ENCODE measurements at places on chromosomes 7 and 10.

- DNase-seq = no peak
Observed at GRCh38 chr10:110793886-110794285, 77.8 kb upstream of the PDCD4 start.

DNA sequence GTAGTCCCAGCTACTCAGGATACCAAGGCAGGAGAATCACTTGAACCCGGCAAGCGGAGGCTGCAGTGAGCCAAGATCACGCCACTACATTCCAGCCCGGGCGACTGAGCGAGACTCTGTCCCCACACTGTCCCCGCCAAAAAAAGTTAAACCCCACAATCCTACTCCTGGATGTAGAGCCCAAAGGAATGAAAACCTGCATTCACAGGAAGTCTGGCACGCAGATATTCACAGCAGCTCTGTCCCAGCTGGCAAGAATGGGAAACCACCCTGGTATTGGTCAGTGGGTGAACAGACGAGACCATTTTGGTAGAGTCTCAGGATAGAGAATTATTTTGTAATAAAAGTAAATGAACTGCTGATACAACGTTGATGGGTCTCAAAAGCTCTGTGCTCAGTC is 225.2 kb downstream of the MAD1L1 start:
- no peak for DNase-seq

DNA sequence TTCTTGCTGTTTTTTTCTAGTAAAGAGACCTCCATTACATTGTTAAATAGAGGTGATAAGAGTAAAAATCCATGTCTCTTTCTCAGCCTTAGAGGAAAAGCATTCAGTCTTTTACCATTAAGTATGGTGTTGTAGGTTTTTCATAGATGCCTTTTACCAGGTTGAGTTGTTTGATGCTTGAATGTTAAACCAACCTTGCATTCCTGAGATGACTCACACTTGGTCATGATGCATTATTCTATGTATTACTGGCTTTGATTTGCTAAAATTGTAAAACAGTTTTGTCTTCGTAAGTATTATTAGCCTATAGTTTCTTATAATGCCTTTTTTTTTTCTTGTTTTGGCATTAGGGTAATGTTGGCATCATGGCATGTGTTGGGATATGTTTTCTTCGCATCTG is 90.0 kb downstream of the ANKRD61 start:
- DNase-seq = no peak

DNA sequence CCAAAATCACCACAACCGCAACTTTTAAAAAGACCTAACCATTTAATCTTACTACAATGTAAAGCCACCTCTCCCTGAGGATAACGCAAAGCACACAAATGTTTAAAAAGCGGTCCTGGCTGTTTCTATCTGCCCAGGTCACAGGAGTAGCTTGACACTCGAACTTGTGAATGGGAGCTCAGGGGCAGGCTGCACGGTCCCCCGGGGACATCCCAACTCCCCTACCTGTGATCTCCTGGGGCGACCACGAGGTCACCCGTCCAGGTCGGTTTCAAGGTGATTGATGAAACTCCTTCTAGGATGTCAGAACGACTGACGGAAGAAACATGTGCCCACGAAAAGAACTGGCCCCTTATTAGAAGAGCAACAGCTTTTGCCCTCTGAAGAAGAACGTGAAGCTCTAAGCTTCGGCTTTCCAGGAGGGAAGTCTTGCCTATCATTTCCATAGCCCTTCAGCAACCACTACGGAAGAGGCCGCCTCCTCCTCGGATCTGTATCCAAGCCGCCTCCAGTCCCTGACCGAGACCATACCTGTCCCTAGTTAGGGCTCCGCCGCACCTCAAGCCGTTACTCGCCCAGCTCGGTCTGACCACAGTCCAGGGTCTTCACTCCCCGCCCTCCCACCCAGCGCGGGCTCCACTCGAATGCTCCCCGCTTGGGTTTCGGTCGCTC is 459 bp downstream of the CYCS start:
- DNase-seq = peak; percentile 22

DNA sequence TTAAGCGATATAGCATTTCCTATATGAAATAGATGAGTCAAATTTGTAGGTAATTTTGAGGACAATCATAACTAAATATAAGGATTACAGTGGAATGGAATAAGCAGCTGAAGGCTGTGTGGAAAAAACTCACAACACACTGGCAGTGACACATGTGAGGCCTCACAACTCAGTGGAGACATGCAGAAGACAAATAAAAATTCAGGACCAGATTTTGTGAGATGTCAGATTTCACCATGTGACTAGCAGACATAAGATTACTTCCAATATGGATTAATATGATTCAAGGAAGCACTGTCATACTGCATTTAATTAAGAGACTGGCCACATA is 17.6 kb downstream of the ERLIN1 start:
- no peak for DNase-seq

DNA sequence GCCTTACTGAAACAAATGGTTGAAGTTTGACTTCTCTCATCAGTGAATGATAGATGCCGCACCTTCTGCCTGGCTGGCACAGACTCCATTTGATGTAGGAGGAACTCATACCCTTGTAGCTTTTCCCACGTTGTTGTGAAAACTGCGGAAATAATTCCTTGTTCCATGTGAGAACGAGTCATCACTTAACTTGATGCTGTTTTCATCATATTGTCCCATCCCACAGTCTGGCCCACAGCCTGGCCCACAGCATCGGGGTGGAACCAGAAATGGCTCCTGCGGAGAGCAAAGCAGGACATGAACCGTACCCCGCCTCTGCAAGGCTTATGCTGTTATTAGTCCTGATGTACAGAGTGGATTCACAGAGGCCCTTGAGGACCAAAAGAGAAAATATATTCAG is 587.0 kb downstream of the SDK1 start:
- no peak for DNase-seq

GRCh38 chr10:4352414-4352961 is 473.5 kb upstream of the AKR1E2 start:
- DNase-seq = no peak

DNA sequence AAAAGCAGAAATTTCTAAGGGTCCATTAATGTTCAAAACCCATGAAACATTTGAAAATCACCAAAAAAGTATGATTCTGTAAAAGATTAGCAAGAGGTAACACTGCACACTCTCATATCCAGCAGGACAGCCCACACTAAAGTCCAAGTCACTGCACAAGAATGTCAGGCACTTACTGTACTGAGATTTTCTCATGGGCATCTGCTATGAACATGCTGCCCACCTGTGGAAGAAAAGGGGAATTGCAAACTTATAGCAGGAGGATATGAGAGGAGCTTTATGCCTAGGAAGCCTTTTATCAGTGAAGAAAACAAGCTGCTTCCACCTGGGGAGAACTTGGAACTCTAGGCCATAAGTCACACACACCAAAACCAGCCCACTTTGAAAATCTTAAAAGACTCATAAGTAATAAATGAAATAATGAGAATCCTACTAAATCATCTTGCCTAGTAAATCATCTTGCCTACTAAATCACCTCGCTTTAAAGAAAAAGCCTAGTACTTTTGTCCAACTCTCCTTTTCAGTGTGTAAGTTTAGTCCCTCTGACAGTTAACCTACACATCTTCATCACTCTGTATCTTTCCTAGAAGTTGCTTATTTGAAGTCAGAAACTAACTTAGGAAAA is 46.1 kb downstream of the ARMH3 start:
- peak; percentile 70 for DNase-seq

DNA sequence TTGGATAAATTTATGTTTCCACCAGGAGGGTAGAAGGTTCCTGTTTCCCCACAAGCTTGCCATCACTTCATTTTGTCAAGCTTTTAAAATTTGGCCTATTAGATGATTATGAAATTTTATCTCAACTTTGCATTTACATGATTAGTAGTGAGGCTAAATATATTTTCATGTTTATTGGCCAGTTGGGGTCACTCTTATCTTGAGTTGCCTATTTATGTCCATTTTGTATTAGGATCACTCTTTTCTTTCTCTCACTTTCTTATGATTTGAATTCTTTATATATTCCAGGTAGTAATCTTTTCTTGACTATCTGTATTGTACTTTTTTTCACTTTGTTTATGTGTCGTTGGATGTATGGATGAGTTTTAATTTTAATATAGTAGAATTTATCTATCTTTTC is 218.6 kb upstream of the SLC26A5 start:
- no peak for DNase-seq

GRCh38 chr10:62048919-62049623 is 147.6 kb downstream of the ARID5B start:
- DNase-seq = peak; percentile 59
